Fibroblast of skin of right biceps (primary cell): ENCODE measurements at places on chromosomes 2 and 18.

- DNase-seq: no peak
Observed at GRCh38 chr2:155630760-155631159, 701.8 kb downstream of the NR4A2 start.

- DNase-seq: no peak
Observed at GRCh38 chr2:30797381-30798015, 9.7 kb downstream of the CAPN13 start.

DNA sequence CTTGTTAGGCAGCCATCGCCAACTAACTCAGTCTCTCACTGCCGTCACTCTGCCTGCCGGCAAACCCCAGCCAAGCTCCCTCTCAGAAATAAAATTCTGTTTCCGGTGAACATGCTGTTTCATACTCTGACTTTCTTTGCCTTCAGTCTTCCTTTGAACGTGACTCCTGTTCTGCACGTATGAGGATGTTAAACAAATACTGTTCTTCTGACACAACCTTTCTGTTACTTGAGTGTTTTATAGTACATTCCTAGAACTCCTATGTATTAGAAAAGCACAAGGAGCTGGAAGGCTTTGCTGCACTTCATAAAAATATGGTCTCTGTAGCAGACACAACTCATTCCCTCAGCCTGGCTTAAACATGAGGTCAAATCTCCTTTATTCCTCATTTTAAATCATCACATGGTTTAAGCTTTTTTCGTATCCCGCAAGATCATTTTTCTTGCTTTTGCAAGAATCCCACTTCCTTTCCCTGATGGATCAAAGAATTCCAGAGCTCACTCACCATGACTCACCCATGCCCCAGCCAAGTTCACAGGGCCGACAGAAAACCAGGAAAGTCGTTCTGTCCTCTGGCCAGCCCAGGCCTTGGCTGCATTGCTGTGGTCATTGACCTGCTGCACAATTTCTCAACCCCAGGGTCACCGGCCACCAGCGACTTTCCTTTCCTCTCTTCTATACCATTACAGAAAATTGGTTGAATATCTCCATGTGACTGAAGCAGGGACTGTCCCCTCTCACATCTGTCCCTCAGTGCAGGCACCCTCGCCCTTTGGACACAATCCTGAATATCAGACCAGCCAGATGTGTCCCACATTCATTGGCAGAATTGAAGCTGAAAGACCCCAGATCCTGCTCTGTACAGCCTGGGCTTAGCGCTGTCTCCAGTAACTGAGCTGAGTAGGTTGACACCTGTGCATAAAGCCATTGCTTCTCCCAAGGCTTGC is 183.1 kb upstream of the ARL4C start:
- peak; percentile 97 for DNase-seq

DNA sequence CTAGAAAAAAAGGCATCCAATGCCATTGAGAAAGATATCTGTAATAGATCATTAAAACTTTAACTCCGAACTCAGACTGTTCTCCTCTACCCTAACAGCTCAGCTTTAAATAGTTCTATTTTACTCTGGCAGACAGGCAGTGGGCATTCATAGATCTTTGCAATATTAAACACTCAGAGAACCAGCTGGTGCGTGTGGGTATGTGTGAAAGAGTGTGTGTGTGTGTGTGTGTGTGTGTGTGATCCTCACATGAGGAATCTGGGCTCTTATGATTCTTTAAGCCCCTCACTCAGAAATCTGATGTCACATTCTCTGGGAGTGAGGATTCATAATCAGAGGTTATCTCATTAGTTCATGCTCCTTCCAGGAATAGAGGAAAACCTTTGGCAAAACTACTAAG is 144.3 kb downstream of the KCNH7 start:
- DNase-seq: no peak

- DNase-seq: peak; percentile 34
Observed at GRCh38 chr2:29841386-29842004, 79.9 kb downstream of the ALK start.

DNA sequence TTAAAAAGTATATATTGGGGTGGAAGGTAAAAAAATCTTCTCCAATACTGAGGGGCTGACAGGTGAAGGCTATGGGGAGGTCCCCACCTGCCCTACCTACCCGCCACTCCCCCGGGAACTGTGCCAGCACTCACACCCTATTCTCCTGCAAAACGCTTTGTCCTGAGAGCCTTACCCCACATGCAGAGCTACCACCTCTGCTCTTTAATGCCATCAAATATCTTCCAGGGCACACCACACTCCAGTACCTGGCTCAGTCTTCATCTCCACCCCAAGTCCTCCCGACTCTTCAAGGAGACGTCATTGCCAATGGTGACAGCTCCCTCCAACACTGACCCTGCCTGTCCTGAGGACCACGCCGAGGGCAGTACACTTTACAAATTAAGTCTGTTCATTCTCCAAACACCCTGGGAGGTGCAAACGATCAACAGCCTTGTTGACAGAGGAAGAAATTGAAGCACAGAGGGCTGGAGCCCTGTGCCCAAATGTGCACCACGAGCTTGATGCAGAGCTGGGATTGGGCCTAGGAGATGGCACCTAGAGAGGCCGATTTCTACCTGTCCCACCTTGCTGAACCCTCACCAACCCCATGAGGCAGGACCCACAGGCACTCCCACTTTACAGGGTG is 6.0 kb upstream of the GPR55 start:
- DNase-seq: no peak

DNA sequence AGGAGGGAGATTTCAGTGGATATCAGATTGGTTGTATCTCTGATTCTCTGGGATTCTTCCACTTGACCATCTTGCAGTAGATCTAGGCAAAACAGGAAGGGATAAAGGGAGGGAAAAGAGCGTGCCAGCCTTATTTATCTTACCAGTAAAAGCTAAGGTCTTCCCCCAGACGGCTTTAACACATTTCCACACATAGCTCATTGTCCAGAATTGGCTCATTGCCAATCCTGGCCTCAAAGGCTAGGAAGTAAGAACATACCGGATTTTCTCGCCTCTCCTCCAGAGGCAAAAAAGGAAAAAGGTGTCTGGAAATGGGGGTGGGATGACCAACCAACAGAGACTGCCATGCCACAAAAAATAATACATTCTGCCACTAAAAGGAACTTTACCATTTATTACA is 411.6 kb upstream of the NRP2 start:
- DNase-seq: no peak

DNA sequence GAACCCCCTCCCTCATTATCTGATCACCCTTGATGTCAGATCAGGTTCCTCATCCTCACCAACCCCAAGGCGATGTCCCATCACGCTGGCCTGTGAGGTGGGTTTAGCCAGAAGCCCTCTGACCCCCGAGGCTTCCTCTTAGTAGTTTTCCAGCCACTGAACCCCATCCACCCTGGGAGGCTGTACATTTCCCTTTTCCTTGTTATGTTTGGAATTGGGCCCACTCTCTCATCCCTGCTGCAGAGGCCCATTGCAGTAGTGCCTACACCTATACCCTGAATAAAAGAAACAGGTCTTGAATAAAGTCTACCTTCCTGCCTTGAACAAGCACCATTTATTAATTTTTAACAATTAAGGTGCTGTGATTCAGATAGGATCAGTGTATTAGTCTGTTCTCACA is 80.1 kb downstream of the NCAPH start:
- no peak for DNase-seq

- peak; percentile 74 for DNase-seq
Observed at GRCh38 chr2:100230754-100231153, 88.4 kb upstream of the AFF3 start.

DNA sequence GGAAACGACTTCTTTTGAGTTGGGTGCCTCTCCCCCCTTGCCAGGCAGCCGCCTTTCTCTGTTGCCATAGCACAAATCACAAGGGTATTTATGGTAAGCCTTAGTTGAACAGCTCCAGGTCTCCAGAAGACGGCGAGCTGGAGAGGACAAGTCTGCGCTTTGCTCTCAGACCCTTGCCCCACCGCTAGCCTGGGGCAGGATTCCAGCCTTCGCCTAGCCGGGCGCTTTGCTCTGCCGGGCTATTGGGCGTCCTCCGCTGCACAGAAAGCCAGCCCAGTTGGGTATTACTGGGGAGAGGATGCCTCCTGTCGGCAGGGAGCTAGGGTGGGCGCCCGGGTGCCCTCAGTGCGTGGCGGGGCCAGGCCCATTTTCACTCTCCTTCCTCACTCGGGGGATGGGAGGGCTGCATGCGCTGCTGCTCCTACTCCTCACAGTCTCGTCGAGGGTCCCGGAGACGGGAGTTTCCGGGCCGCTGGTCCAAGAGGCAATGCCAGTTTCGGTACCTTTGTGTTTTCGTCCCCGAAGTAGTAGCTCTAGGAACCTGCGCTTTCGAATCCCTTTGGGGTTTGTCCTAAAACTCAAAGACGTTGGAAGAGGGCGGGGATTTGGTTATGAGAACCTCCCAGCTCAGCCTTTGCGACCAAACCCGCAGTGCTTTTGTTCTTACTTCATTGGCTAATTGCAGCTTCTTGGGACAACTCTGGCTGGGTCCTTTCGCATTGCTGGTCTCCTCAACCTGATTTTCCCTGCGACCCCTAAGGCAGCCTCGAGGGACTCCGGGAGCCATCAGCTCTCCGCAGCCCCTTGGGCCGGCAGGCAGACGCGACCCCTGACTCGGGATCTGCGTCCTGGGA is 3.6 kb upstream of the DLX2 start:
- DNase-seq: peak; percentile 56

DNA sequence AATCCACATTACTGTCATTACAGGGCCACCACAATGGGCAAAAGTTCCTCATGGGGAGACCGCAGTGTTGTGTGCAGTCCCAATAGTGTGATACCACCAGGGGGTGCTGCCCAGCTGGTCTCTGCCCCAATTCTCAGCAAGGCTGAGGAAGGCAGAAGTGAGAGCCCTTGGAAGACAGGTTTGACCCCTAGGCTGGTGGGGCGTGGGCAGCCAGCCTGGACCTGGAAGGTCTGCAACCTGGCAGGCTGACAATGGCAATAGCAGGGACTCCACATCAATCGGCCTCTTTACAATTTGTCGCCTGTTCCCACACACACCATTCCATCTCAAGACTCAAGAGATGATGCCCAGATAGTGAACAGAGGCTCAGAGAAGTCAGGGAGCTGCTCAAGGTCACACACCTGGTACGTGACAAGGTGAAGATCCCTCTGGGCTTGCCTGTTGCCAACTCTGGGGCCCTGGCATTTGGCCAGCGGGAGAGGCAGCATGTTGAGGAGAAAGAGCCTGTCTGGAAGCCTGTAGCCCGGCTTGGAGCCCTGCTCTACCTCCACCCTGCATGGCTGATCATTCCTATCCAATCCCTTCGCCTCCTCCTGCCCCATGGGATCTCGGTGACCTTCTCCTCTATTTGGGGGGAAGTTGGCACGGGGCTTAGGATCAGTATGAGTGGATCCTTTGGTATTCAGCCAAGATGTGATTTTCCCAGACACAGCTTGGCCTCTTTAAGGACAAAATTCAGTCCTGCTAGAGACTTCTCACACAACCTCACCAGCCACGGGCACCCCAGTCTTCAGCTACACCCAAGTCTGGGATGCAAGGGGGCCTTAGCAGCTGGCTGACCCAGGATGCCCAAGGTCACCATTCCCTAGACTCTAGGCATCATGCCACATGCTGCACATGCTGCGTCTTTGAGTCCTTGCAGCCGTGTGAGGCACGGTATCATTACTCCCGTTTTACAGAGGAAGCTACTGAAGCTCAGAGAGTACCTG is 2.9 kb upstream of the ATOH8 start:
- no peak for DNase-seq

DNA sequence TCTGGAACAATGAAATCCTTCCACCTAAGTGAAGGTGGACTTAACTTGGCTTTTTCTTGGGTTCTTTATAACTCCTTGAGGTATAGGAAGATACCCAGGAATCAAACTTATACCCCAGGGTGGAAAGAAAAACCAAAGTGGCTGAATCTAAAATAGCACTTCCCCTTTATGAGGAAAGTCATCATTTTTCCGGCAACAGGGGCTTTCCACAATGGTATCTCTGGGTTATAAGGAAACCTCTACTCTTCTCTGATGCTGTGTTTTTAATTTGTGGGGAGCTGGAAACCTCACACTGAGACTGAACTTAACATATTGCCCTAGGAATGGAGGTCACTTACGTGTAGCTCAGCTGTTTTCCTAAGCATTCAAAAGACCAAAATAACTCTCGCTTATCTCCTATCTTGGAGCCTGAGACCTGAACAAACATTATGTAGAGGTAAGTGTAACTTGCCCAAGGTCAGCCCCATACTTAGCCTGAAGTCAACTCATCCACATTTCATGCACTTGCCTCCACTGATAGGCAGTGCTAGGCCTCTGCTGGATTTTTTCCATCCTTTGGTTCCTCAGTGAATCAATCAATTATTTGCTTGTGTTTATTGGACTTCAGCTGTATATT is 117.9 kb downstream of the SETBP1 start:
- no peak for DNase-seq

GRCh38 chr2:8002765-8003393 is 679.0 kb upstream of the ID2 start:
- peak; percentile 74 for DNase-seq

- DNase-seq: peak; percentile 44
Observed at GRCh38 chr2:181456660-181457120, 496 bp upstream of the ITGA4 start.

GRCh38 chr2:160499865-160500264 is 6.3 kb upstream of the RBMS1 start:
- no peak for DNase-seq

DNA sequence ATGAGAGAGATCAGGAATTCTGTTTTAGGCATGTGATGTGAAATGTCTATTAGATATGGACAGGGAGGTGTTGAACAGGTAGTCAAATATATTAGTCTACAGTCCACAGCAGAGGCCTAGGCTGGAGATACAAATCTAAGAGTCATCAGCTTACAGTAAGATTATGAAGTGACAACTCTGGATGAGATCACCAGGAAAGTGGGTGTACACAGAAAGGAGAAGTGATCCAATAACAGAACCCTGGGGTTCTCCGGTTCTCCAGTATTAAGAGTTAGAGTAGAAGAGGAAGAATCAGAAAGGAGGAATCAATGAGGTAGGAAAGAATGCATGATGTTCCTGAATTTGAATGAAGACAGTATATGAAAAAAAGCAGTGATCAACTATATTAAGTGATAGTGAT is 362.3 kb downstream of the FIGN start:
- no peak for DNase-seq

DNA sequence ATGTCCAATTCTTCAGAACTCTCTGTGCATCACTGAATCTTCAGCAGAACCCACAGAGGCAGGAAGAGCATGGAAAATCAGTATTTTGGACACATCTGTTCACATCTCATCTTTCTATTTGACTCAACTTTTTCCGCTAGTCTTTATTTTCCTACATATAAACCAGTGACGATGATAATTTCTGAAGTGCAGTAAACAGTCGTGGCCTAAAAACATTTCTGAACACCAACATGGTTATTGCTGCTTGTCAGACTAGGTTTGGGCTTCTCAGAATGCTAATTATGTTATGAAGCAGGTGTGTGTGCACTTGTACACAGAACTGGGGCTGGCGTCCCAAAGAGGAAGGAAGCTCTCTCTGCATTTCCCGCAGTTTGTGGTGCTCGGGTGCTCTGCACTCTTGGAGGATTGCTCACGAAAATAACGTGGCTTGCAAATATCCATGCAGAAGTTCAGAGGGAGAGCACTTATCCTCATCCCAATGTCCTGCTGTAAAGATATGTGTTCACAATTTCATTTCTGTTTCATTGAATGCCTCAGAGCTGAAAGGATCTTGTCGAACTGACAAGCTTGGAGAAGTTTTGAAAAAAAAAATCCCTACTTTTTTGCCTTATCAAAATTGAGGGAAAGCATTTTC is 50.8 kb downstream of the EDAR start:
- no peak for DNase-seq

- DNase-seq: no peak
Observed at GRCh38 chr2:21657445-21657844, 533.7 kb downstream of the TDRD15 start.
